ENCODE measurements at places on chromosomes 1 and 21.
A peak's percentile ranks its signal among the peaks of the same experiment; 100 is the strongest.

GRCh38 chr1:68800182-68800581 lies 303.3 kb upstream of the DEPDC1 start:
- H3K27me3 ChIP-seq = no peaks in the 10 kb centered on the region
- H3K4me3 ChIP-seq = no peak overlapping the region
- no peaks in the 10 kb centered on the region for H3K4me1 ChIP-seq
- H3K36me3 ChIP-seq = no peaks in the 10 kb centered on the region

GRCh38 chr1:23556635-23557470 lies 2.4 kb downstream of the ID3 start:
- H3K36me3 ChIP-seq = no peaks in the 10 kb centered on the region
- H3K27ac ChIP-seq = peak overlapping the region; percentile 92
- H3K4me1 ChIP-seq = peaks cover 79% of the 10 kb centered on the region
- peak overlapping the region; percentile 75 for H3K4me3 ChIP-seq
- no peaks in the 10 kb centered on the region for H3K27me3 ChIP-seq

- no peaks in the 10 kb centered on the region for H3K27me3 ChIP-seq
- DNase-seq = no peak
- H3K4me1 ChIP-seq = peaks cover 17% of the 10 kb centered on the region
- no peak overlapping the region for H3K27ac ChIP-seq
- H3K4me3 ChIP-seq = no peak overlapping the region
Measured at GRCh38 chr1:8267307-8267706, 50.6 kb upstream of the SLC45A1 start.

DNA sequence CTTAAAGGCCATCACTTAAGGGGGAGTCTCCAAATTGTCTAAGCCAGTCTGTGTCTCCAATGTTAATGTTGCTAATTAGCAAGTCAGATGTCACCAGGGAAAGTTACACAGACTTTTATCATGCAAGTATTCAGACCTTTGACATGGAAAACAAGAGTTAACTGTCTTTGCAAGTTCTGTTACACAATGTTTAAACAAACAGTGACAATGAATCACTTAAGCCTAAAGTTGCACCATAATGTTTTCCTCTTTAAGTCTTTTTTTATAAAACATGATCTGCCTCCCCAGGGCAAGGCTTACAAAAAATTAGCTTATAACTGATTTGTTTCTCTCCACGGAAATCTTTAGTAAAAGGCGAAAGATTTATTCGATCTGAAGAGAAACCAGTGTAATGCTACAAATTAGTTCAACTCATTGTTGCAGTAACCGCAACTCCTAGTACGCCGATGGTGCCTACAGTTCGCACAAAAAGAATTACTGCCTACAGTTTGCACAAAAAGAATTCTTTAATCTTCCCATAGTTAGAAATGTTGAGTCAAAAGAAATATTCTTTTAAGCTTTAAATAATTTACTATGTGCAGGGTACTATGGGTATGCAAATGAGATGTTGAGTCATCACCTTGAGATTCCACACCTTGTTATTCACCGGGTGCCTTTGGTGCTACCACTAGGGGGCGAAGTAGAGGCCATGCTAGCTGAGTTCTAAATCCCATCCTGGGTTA lies 45.3 kb downstream of the HHAT start:
- peak overlapping the region; percentile 31 for H3K4me3 ChIP-seq
- no peaks in the 10 kb centered on the region for H3K27me3 ChIP-seq
- H3K4me1 ChIP-seq = peaks cover 14% of the 10 kb centered on the region
- DNase-seq = no peak
- no peaks in the 10 kb centered on the region for H3K36me3 ChIP-seq
- peak overlapping the region; percentile 49 for H3K27ac ChIP-seq

- H3K36me3 ChIP-seq = no peaks in the 10 kb centered on the region
- H3K27ac ChIP-seq = no peak overlapping the region
- H3K4me3 ChIP-seq = no peak overlapping the region
- no peak for DNase-seq
- no peaks in the 10 kb centered on the region for H3K4me1 ChIP-seq
- H3K27me3 ChIP-seq = no peaks in the 10 kb centered on the region
Measured at GRCh38 chr1:167854184-167854583, 59.8 kb downstream of the ADCY10 start.

DNA sequence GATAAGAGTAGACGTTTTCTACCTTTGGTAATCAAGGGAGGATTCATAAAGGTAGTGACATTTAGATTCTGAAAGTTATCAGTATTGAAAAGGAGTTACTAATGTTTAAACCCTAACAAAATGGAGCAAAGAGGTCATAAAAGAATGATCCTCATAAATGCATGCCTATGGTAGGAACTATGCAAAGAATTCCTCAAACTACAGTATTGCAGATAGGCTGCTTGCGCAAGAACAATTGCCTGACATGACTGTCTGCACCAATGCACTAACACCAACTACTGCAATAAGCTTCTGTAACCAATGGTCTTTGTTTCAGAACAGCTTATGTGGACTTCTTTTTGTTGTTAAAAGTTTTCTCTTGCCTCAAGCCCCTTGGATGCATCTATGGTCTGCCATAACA lies 597.3 kb upstream of the ADGRL4 start:
- no peaks in the 10 kb centered on the region for H3K4me1 ChIP-seq
- H3K27me3 ChIP-seq = no peaks in the 10 kb centered on the region
- no peak overlapping the region for H3K4me3 ChIP-seq
- no peak overlapping the region for H3K27ac ChIP-seq
- no peak for DNase-seq

GRCh38 chr1:86687595-86687994 lies 16.8 kb upstream of the SH3GLB1 start:
- no peak overlapping the region for H3K27ac ChIP-seq
- no peaks in the 10 kb centered on the region for H3K36me3 ChIP-seq
- H3K4me3 ChIP-seq = no peak overlapping the region
- H3K4me1 ChIP-seq = no peaks in the 10 kb centered on the region

DNA sequence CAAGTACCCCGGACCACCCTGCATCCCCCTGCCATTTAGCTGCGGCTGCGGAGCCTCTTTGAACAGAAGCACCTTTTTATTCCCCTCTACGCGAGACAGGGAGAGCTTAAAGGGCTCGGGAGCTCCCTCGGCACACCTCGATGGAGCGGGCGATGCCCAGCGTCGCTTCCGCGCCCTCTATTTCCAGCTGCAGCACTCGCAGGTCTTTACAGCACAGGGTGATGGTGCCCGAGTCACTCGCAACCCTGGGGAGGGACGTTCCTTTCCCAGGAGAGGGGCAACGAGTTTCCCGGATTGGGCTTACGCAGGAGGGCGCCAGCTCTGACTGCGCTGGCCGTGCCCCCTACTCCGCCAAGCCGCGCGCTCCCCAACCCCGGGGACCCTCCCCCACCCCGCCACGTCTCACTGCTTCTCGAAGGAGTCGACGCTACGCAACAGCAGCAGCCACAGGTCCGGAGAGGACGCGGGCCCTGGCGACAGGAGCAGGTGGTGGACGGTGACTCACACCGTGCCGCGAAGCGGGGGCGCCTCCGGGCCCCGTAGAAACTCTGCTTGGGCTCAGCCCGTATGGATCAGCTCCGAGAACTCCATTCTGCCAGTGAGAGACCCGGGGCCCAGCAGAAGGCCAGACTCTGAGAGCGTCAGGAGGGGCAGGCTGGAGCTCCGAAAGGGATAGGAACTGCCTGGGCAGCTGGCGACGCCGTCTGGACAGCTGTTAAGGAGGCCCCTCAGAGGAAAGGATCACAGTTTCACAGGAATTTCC lies 5.8 kb upstream of the FAM167B start:
- peak overlapping the region; percentile 77 for H3K4me3 ChIP-seq
- H3K36me3 ChIP-seq = no peaks in the 10 kb centered on the region
- H3K27ac ChIP-seq = peak overlapping the region; percentile 82
- H3K27me3 ChIP-seq = no peaks in the 10 kb centered on the region

DNA sequence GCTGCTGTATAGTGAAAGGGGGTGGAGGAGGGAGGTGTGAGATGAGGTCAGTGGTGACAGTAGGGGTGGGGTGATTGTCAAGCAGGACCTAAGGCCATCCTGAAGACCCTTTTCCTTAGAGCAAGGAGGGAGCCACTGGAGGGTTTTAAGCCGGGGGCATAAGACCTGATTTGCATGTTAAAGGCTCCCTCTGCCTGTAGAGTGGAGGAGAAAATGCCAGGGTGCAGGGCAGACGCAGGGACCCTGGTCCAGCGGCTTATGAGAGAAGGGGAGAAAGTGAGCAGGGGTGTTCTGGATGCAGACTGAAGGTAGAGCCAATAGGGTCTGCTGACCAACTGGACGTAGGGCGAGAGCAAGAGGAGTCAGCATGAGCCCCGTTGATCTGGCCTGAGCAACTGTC lies 154.1 kb downstream of the TRABD2B start:
- no peaks in the 10 kb centered on the region for H3K27me3 ChIP-seq
- no peak overlapping the region for H3K27ac ChIP-seq
- no peak for DNase-seq

- H3K36me3 ChIP-seq = no peaks in the 10 kb centered on the region
- H3K4me3 ChIP-seq = no peak overlapping the region
- peak overlapping the region; percentile 70 for H3K27ac ChIP-seq
Measured at GRCh38 chr1:19390901-19391595, 78.9 kb downstream of the SLC66A1 start.

GRCh38 chr1:193626695-193627094 lies 440.3 kb upstream of the B3GALT2 start:
- H3K36me3 ChIP-seq = no peaks in the 10 kb centered on the region
- H3K4me1 ChIP-seq = no peaks in the 10 kb centered on the region
- no peak overlapping the region for H3K27ac ChIP-seq
- no peaks in the 10 kb centered on the region for H3K27me3 ChIP-seq
- H3K4me3 ChIP-seq = no peak overlapping the region

DNA sequence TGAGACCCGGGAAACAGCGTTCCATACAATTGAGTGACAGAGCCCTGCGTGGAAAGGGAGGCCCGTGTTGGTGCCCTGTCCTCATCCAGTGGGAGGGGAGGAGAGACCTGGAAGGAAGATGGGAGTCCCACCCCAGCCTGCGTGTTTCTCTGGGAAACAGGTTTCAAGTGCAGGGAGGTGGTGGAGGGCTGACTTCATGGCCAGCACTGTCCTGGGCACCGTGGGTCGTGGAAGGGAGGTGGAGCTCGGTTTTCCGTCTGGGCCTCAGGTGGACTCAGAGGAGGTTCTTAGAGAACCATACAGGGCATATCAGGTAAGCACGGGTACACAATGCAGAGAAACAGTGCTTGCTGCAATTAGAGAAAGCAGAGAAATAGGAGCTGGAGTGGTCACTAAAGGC lies 222.6 kb downstream of the CAMTA1 start:
- no peaks in the 10 kb centered on the region for H3K36me3 ChIP-seq
- H3K27me3 ChIP-seq = no peaks in the 10 kb centered on the region
- no peak overlapping the region for H3K27ac ChIP-seq
- H3K4me1 ChIP-seq = no peaks in the 10 kb centered on the region
- no peak overlapping the region for H3K4me3 ChIP-seq
- no peak for DNase-seq

- no peaks in the 10 kb centered on the region for H3K27me3 ChIP-seq
- no peak overlapping the region for H3K4me3 ChIP-seq
- no peak overlapping the region for H3K27ac ChIP-seq
- H3K4me1 ChIP-seq = no peaks in the 10 kb centered on the region
- peaks cover 5% of the 10 kb centered on the region for H3K36me3 ChIP-seq
- no peak for DNase-seq
Measured at GRCh38 chr1:200778766-200779165, 40.1 kb downstream of the CAMSAP2 start.

- no peaks in the 10 kb centered on the region for H3K27me3 ChIP-seq
- no peak overlapping the region for H3K27ac ChIP-seq
- DNase-seq = no peak
- no peaks in the 10 kb centered on the region for H3K4me1 ChIP-seq
- H3K36me3 ChIP-seq = no peaks in the 10 kb centered on the region
- H3K4me3 ChIP-seq = no peak overlapping the region
Measured at GRCh38 chr1:39608921-39609320, 30.5 kb downstream of the HEYL start.

DNA sequence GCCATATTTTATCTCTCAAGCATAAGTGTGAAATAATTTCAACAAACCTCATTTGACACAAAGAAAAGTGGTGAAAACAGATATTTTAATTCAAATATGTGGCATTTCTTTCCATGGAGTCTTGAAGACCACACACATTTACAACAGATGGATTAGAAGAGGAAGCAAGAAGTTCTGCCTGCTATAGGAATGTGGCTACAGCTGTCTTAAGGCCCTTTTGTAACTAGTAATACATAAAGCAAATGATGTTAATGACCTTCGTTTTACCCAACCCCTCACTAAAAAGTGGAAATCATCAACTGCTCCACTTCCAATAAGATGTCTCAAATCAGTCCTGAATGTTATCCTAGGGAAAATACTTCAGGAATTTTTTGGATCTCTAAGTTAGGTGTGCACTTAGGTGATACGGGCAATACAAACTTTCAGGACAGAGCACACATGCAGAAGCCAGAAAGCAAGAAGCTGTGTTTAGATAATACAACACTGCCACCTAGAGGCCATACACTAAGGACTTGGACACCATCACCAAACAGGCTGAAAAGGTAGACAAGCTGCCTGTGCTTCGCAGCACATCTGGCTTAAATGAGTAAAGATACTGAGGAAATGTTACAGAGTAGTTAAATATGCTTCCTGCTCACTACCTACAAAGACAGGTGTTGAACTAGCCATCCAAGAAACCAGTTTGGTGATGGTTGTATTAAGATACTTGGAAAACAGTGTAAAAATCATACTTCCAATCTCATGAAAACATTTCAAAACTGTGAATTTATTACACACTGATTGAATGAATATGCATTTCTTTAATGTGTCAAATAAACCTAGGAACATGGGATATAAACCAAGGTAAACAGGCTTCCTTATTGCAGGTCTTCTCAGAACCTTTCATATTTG lies 24.4 kb downstream of the RRAGC start:
- peaks cover 7% of the 10 kb centered on the region for H3K4me1 ChIP-seq
- H3K27ac ChIP-seq = no peak overlapping the region
- DNase-seq = no peak
- H3K36me3 ChIP-seq = no peaks in the 10 kb centered on the region
- H3K4me3 ChIP-seq = no peak overlapping the region

- no peak overlapping the region for H3K4me3 ChIP-seq
- no peak for DNase-seq
- H3K36me3 ChIP-seq = no peaks in the 10 kb centered on the region
- no peaks in the 10 kb centered on the region for H3K4me1 ChIP-seq
Measured at GRCh38 chr1:22285549-22286396, 142.9 kb upstream of the WNT4 start.

DNA sequence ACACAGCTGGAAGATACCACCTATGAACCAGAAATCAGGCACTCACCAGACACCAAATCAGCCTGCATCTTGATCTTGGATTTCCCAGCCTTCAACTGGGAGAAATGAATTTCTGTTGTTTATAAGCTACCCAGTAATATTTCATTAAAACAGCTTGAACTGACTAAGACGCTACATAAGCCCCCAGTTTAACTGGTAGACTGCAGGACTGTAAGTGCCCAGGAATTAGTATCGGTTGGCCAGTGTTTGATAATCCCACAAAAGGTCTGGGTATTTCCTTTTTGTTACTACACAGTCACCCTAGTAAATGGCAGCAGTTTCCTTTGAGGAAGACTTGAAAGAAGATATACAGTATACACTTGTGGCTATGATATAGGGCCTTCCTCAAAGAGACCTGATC lies 7.3 kb upstream of the SLC35D1 start:
- H3K4me1 ChIP-seq = no peaks in the 10 kb centered on the region

DNA sequence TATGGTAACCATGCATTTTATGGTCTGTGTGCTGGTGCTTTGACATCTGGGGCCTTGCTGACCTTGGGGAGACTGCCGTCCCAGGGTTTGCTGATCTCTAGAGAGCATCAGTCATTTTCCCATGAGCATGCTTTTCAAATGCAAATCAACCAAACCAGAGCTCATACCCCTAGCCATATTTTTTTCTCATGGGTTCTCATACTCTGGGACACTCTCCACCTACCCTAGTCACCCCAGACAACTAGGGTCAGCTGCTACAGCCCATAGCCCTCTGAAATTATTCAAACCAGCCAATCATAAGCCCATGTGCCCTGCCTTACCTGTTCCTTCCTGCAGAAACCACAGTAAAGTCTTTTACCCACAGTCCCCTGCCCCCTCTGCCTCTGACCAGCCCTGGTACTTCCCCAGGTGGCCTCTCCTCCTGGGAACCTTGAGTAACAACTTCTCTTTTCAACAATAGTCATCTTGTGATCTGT lies 132.0 kb downstream of the MAP3K21 start:
- H3K4me1 ChIP-seq = no peaks in the 10 kb centered on the region
- no peaks in the 10 kb centered on the region for H3K27me3 ChIP-seq
- no peak overlapping the region for H3K4me3 ChIP-seq
- no peak overlapping the region for H3K27ac ChIP-seq

Data from esophagus squamous epithelium (tissue), 5 donors.